NCI-H2171 treated with DMSO at 0.1 percent for 48 hours (cell line): ENCODE measurements at places on chromosomes 7 and 10.

DNA sequence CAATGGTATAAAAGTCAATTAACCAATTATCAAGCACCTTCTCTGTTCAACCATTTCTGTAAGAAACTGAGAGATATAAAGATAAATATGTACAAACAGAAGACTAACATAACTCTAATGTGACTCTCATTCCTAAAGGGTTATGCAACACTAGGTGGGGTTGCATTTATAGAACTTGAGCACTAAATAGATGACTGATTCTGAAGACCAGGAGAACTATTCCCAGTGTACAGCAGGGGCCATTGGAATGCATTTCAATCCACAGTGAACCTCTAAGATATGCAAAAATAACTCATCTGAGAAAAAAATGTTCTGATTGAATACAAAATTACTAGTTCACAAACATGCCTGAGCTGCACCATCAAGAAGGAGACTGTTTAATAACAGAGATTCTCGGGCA lies 341.2 kb upstream of the STEAP1 start:
- DNase-seq = no peak

GRCh38 chr10:122459561-122460273 lies 1.6 kb upstream of the HTRA1 start:
- no peak for DNase-seq

GRCh38 chr7:223118-223800 lies 30.9 kb downstream of the FAM20C start:
- peak; percentile 60 for DNase-seq

DNA sequence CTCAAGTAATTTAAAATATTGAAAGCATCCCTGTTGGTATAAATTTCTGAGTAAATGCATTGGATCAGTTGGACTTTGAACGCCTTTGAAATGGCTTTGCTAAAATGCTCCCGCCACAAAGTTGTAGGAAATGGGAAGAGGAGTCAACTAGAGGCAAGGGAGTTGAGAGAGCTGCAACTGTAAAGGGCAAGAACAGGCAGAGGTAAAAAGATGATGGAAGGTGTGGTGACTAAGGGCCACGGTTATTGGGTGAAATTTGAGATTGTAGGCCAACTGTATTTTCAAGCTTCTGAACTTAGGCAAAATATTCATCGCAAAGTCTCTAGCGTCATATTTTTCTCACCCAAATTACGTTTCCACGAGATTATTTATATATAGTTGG lies 595 bp upstream of the SUMF2 start:
- peak; percentile 61 for DNase-seq
